DMS153 (cell line): ENCODE measurements at places on chromosomes 13 and 19.

- peak; percentile 62 for DNase-seq
These were observed 1.1 kb upstream of the CALR start for GRCh38 chr19:12937093-12937926.

- no peak for DNase-seq
These were observed 241.6 kb upstream of the MAB21L1 start for GRCh38 chr13:35718084-35718483.

DNA sequence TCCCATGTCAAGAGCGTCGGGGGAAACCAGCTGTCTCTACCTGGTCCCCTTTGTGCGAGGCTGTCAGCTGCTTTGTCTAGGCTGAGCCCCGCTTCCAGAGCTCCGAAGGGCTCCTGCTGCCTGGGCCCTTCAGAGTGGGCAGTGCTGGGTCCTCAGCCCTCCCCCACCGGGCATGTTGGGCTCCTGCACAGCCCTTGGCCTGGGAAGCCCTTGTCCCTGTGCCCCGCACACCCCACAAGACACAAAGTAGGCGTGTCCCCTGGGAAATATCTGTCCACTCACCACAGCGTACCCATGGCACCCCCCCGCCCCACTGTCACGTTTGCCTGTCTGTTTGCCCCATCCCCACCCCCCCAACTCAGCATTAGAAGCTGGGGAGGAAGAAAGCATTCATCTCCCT, 39.6 kb upstream of the RANBP3 start:
- no peak for DNase-seq

GRCh38 chr19:41019346-41019745, 28.3 kb downstream of the CYP2B6 start:
- no peak for DNase-seq

DNA sequence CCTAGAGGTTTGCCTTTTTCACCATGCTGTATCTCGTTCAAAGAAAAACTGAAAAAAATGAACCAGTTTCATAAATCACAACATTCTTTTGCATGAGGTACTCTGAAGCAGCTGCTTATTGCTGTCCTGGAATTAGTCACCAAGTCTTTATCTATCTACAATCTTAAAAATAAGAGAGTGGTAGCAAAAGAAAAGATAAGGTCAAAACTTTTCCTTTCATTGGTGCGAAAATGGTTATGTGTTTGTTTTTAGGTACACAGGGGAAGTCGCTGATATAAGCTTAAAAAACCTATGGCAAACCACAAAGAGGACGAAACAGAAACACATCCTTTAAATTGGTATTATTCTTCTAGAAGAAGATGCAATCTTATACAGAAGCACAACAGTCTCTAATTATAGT, 20.7 kb downstream of the OBI1 start:
- no peak for DNase-seq

DNA sequence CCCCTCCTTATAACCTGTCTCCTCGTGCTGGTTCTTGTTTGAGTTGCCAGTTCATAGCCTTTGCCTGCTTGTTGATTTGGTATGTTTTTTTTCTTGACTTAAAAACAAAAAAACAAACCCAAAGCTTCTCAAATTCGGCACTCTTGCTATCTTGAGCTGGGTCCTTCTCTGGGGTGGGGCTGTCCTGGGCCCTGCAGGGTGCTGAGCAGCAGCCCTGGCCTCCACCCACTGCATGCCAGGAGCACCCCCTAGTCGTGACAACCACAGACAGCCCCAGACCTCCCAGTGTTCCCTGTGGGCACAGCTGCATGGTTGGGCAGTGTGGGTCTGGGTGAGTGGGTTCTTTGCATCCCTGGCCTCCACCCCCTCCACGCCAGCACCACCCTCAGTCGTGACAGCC, 27.8 kb downstream of the KDM4B start:
- DNase-seq: no peak

- no peak for DNase-seq
These were observed 24.2 kb downstream of the ZNF45 start for GRCh38 chr19:43910884-43911283.

GRCh38 chr19:13961826-13962698, 9.8 kb downstream of the DCAF15 start:
- DNase-seq: no peak

DNA sequence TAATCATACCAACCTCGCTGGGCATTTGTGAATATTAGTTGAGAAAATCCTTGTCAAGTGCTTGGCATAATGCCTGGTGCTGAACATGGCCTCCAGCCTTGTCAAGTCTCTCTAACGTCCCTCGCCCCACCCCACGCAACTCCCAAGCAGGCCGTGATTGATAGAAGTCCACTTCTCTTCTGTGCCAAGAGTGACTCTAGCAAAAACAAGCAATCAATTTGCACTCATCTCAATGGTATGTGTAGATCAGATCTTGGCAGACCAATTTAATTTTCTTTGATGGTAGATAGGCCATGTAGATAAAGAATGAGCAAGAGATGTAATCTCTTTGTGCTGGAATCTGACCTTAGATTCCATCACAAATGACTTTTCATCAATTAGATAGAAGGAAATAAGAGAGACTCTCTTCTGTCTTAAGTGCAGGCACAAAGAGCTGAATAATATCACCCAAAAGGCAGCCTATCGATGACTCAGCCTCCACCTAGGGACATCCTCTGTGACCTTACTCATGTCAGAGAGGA, 31.0 kb upstream of the KATNAL1 start:
- no peak for DNase-seq
